ENCODE measurements at places on chromosomes 12 and 14.
A peak's percentile ranks its signal among the peaks of the same experiment; 100 is the strongest.

DNA sequence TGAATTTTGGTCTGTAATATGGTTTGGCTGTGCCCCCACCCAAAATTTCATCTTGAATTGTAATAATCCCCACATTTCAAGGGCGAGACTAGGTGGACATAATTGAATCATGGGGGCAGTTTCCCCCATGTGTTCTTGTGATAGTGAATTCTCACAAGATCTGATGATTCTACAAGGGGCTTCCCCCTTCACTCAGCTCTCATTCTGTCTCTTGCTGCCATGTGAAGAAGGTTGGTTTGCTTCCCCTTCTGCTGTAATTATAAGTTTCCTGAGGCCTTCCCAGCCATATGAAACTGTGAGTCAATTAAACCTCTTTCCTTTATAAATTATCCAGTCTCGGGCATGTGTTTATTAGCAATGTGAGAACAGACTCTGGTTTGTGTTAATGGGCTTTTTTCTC is 5.9 kb downstream of the LRRC9 start:
- DNase-seq, result no peak

- DNase-seq, result no peak
Observed at GRCh38 chr12:62472472-62472871, 5.8 kb downstream of the MON2 start.

DNA sequence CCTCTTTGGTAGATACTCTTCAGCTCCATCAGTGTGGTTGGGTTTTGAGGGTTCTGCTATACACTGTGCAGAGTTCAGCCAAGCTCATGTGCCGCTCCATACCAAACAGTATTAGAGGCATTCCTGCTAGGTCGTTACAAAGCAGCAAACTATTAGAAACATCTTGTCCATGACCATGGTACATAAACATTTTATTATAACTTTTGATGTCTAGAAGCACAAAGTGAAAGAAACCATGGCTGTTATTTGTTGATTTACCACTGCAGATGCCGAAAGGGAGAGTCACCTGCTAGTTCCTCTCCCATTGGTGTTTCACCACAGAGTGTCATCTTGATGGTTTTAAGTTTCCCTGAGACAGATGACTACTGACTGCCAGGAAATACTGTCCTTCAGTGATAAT is 242.0 kb downstream of the ADAMTS20 start:
- no peak for DNase-seq

DNA sequence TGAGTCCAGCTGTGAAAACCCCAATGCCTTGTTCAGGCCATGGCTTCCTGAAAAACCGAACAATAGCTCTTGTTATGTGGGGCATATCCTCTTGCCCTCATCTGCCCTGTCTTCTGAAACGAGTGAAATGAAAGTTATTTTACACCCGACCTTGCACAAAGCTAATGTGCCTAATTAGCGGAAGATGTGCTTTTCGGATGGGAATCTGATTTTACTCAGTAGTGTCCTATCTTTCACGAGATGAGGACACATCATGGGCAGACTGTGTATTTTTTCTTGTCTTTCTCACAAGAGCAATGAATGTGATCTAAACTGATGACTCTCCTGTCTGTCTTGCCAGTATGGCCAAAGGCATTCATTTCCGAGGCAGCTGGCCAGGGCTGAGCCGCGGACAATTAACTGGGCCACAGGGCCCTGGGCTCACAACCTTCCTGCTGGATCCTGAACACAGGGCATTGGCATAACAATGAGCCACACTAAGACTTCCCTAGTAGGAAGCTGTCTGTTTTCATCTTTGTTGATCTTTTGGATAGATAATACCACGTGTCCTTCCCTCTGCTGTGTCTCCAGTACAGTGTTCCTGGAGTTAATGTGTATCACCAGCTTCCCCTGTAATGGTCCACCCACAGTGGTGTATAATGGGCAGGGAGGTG is 86.0 kb upstream of the HIF1A start:
- DNase-seq, result peak; percentile 78

GRCh38 chr12:117593815-117594400 is 232.5 kb upstream of the NOS1 start:
- no peak for DNase-seq

DNA sequence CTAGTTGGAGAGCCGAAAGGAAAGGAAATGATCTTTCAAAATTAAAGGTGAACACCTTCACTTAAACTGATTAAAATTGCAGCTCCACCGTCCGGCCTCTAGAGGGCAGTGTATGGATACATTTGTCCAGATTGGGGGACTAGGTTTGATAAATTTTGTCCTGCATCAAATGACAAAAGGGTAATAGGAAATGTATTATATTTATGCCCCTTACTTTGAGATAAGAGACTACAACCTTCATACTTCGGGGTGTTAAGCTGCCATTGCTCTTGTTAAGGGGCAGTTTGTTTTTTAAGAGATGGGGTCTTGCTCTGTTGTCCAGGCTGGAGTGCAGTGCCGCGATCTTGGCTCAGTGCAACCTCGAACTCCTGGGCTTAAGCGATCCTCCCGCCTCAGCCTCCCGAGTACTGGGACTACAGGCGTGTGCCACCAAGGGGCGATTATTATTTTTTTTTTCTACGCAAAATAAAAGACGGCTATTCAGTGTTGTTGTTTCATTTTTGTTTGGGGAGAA is 818 bp upstream of the SUOX start:
- DNase-seq, result peak; percentile 36

DNA sequence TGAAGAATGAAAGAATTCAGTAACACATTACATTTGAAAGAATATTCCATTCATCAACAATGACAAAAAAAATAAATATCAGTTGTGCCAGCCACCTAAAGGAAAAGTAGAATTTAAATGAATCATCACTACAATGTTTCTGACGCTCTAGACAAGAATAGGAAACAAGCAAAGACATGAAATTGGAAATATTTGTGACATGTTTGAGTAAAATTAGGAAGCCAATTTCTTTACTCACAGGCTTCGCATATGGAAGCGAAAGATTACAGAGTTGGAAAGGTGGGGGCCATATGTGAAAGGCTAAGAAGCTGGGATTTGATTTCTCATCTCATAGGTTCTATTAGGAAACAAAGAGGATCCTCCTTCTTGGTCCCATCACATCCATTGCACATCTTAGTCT is 279.0 kb downstream of the IPO8 start:
- DNase-seq, result no peak

GRCh38 chr12:124828264-124829007 is 35.2 kb downstream of the SCARB1 start:
- peak; percentile 38 for DNase-seq

GRCh38 chr14:35234012-35234805 is 58.0 kb upstream of the PSMA6 start:
- no peak for DNase-seq

GRCh38 chr12:6193853-6194815 is 6.1 kb upstream of the CD9 start:
- no peak for DNase-seq

- DNase-seq, result no peak
Observed at GRCh38 chr14:59284059-59284458, 95.6 kb downstream of the DAAM1 start.

- no peak for DNase-seq
Observed at GRCh38 chr12:128876559-128876958, 23.3 kb downstream of the GLT1D1 start.

- no peak for DNase-seq
Observed at GRCh38 chr14:99644035-99644587, 818 bp upstream of the HHIPL1 start.

DNA sequence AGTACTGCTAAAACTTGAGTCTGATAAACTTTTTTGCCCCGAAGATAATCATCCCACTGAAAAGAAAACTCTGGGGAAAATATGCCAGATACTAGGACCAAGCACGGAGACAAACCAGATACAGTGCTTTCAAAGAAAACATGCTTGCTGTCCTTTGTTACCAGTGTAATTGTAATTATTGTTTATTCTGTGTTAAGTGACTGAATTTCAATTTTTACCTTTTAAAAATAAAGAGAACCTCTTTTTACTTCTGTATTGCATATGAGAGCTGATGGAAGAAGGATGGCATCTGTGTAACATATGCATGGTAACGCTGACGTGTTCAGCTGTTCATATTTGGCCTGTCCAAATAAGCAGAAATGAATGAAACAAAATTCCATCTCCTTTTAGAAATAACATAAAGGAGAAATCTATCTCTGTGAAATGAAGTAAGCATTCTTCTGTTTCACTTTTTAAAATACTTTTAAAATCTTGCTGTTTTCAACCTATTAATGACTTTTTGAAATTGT is 22.5 kb downstream of the SLC35E3 start:
- no peak for DNase-seq

DNA sequence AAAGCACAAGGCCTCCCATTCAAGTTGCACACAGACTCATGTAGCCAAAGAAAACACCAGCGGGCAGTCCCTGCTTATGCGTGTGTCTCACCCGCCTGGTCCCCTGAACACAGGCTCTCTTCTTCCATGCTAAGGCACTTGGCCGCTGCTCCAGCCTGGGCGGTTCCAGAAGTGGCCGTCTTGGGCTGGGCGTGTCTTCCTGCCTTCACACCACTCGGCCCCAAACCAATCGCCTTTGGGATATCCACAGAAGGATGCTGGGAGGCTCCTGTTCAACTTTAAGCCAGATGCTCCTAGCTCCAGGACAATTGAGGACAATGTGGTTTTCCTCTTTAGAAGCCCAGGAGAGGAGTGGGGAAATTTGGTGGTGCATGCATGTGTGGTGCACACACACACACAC is 2.2 kb downstream of the SCARB1 start:
- no peak for DNase-seq

DNA sequence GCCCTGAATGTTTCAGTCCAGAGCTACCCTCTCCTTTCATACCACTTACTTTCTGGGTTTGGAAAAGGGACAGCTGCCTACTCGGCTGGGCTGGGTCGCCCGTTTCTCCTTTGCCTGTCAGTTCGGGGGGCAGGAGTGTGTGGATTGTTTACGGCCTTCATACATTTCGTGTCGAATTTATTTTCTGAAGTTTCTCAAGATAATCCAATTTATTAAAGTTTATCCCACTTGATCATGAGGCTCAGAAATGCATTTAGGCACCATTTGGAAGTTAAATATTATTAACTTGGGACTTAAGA is 608 bp downstream of the ZNF410 start:
- no peak for DNase-seq

GRCh38 chr12:108131657-108132126 is 2.6 kb downstream of the WSCD2 start:
- DNase-seq, result peak; percentile 11

GRCh38 chr12:124727264-124727800 is 136.3 kb downstream of the SCARB1 start:
- DNase-seq, result no peak

DNA sequence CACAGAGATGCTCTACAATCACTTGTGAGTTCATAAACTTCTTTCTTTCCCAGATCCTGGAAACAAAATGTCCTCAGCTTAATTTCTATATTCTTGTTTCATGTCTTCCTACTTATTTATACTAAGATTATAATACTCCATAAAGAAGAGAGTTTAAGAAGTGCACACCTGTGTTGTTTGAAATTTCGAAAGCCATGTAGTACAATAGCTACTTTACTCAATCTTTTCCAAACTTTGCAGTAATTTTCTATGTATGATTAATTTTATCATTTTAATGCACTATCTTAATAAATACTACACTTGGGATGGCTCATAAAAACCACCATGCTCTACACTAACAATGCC is 300 bp upstream of the TTC5 start:
- no peak for DNase-seq

DNA sequence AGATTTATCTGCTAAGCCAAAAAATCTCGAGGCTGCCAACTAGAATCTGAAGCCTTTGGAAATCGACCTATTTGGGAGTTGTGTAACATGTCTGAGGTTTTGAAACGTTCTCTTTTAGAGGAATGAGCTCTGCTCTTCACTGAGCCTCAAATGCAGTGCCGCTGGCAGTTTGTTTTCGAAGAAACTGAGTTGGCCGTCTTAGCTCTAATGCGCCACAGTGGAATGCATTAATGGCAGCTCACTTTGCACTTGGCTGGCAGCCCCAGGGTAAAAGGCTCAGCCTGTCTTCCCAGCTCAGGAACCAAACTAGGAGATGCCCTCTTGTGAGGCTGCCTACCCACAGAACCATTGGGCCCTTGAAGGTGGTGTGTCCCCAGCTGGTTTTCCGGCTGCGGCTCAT is 53.8 kb downstream of the SFSWAP start:
- no peak for DNase-seq

GRCh38 chr12:83823386-83824045 is 1089.1 kb downstream of the SLC6A15 start:
- peak; percentile 16 for DNase-seq

- DNase-seq, result no peak
Observed at GRCh38 chr12:48651681-48652080, 30.4 kb downstream of the KANSL2 start.

DNA sequence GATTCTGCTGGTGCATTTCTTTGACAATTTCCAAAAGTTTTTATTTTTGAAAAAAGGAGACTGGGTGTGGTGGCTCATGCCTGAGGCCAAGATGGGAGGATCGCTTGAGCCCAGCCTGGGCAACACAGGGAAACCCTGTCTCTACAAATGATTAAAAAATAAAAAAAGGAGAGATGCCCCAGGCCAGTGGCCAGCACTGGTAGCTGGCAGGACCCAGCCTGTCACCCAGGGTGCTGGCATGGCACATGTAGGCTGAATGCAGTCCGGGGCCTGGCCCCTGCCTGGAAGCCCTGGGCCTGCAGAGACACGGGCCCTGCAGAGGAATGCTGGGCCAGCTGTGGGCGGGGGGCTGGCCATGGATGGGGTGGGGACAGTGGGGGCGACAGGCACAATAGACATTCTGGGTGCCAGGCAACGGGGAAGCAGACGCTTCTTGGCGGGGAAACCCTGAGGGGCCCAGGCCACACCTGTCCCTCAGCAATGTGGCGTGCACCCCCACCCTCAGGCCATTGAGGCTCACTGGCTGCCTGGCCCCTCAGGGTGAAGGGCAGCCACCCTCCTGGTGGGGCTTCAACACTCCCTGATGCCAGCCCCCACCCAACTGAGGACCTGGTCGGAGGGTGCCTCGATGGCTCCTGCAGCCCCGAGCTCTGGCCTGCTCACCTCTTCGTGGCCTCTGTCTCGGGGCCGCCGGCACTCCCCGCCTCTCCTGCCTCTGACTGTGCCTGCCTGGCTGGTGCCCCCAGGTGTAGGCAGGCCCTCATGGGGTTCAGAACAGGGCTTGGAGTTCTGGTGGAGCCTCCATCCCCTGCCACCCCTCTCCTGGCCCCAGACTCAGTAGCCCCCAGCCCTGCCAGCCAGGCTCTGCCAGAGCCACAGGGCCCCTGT is 12.1 kb downstream of the TRMT61A start:
- peak; percentile 42 for DNase-seq

DNA sequence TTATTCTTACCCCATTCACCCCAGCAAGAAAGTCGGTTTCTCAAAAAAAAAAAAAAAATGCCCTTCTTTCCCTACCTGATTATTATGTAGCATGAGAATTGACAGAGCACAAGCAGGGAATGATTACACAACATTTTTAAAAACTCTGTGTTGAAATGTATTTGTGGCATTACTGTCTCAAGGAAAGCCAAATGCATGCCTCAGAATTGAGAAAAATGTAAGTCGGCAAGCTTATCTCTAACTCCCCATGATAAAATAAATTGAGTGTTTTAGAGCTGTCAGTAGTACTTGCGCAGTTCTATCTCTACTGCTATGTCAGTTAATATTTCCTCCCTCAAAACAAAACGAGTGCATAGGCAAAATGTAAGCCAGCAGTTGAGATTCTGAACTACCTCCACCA is 25.7 kb downstream of the ANO4 start:
- no peak for DNase-seq

- no peak for DNase-seq
Observed at GRCh38 chr12:32163596-32163995, 56.9 kb downstream of the BICD1 start.
